Myocyte (in vitro differentiated cells): ENCODE measurements at places on chromosomes 3 and 15. TPM values are rescaled to one million over a fixed set of nuclear protein-coding genes. Genes with fewer than 3 reads are reported as not detected.

The HSPBAP1 gene
- 5.4 and 7.6 TPM in 2 replicates for total RNA-seq

The CLDN18 gene
- not detected in 2 replicates for total RNA-seq

The THUMPD3 gene
- 46.9 and 53.2 TPM in 2 replicates for total RNA-seq

The WNT5A gene
- 34.5 and 35.5 TPM in 2 replicates for total RNA-seq

The CPB1 gene
- 0.56 and 0.57 TPM in 2 replicates for total RNA-seq

The KBTBD12 gene
- total RNA-seq, result 0.05 and 0.64 TPM in 2 replicates

The NPAP1 gene
- not detected in 2 replicates for total RNA-seq

The GOLGA8S gene
- not detected in 2 replicates for total RNA-seq

The SAMMSON gene
- total RNA-seq, result 0.08 TPM in 1 of 2 replicates, not detected in the other

The LRRC2 gene
- total RNA-seq, result 7.0 and 8.2 TPM in 2 replicates

The DUOX1 gene
- not detected in 2 replicates for total RNA-seq

The GOLGA6L10 gene
- total RNA-seq, result 0.16 and 0.53 TPM in 2 replicates

The PLOD2 gene
- total RNA-seq, result 71.0 and 77.1 TPM in 2 replicates

The ZNF148 gene
- total RNA-seq, result 33.4 and 43.3 TPM in 2 replicates

The DENND6A gene
- total RNA-seq, result 12.6 and 15.4 TPM in 2 replicates

The TJP1 gene
- total RNA-seq, result 37.8 and 43.0 TPM in 2 replicates

DNA sequence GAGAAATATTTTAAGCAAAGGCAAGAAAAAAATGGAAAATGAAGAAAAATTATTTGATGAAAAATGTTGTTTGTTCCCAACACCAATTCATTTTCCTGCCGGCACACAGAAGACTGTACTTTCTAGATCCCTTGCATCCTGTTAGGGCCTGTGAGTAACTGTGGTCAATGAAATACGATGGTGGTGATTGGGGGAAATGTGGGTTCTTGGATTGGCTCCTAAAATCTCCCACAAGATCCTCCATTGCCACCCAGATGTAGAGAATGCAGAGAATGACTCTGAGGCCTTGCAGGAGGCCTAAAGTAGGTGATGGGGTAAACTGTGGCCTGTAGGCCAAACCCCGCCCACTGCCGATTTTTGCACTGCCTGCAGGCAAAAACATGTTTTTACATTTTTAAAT is 46.3 kb upstream of the C3orf70 start:
- no peak for DNase-seq

- no peak for DNase-seq
These were observed 101.8 kb downstream of the CHSY1 start for GRCh38 chr15:101149864-101150722.

DNA sequence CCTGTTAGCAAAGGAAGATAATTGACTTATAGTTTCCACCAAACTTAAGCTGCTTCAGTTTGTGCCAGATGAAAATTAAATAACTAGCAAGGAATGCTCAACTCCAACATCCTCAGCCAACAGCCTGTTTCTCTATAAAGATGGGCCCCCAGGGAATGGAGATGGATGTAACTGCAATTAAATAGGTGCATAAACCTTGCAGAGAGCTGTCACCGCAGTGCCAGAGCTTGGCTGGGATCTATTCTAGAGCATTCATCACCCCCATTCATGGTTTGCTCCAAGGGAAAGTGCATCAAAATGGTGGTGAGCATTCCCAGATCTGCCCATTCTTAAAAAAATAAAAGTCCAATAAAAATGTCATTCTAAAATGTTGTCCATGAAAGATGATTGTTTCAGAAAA is 19.7 kb upstream of the RORA start:
- no peak for DNase-seq

DNA sequence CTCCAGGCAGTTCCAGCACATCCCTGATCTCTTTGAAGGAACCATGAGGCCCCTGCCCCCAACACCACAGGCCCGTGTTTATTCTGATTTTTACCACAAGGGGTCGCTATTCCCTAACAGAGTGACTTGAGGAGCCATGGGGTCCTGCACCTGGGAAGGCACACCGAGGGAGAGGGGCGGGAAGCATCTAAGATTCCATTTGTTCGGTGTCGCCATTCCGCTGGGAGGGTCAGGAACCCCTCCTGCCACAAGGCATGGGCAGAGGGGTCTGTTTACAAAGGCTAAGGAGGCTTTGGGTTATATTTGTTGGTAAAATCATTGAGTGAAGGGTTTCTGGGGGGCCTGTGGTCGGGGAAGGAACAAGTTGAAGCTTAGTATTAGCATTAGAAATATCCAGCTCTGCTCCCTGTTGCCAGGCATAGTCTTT is 77.1 kb downstream of the WDR76 start:
- peak; percentile 78 for DNase-seq

- DNase-seq, result no peak
These were observed 1400.9 kb upstream of the ALCAM start for GRCh38 chr3:103965764-103966163.

- DNase-seq, result peak; percentile 18
These were observed 12.0 kb upstream of the CTXND1 start for GRCh38 chr15:80264031-80264430.

DNA sequence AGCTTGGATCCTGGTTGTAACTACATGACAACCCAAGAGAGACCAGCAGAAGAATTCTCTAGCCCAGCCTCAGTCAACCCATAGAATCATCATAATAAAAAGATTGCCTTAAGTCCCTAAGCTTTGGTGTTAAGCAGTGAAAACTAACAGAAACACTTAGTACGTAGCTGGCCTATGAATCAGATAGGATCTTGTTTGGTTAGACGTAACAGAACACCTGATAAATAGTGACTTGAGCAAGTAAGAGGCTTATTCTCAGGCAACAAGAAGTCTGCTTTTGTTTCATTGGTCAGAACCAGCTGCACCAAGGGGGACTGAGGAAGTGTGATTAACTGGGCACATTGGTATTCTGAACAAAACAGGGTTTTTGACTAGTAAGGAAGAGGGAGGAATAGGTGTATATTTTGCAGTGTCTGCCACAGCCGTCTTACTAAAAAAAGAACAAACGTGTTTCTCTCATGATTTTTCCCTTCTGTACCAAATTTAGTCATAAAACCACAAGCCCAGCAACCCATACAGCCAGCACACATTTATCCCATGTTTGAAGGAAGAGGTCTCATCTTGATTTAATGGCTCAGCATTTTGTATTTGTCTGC is 53.3 kb upstream of the GLCE start:
- no peak for DNase-seq

DNA sequence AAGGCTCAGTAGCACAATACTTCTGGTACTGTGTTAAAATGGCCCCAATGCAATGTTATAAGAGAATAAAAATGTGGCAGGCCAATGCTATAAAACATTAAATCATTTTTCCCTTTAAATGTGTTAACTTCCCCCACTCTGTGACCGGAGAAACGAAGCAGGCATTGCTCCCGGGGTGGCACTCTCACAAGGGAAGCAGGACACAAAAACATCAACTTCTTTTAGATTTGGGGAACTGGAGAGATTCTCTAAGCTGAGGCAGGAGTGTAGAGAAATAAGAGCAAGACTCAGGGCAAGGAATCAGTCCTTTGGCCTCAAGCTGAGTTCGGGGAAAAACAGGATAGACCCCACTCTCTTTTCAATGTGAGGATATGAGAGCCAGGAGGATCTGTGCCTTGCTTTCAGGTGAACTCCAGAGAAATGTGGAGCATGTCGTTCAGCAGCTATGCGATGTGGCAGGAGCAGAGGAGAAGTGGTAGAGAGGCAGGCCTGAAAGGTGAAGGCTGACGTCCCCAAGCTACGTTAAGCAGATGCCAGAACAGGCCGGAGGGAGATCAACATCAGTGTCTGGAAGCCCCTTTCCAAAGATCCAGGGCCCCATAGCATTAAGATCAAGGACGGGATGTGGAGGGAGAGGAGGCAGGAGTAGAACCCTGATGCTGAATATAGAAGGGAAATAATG is 160.2 kb downstream of the PLD1 start:
- no peak for DNase-seq

GRCh38 chr15:74336061-74337005 is 31.1 kb downstream of the CYP11A1 start:
- no peak for DNase-seq

GRCh38 chr3:178381971-178382448 is 154.2 kb upstream of the KCNMB2 start:
- DNase-seq, result no peak

DNA sequence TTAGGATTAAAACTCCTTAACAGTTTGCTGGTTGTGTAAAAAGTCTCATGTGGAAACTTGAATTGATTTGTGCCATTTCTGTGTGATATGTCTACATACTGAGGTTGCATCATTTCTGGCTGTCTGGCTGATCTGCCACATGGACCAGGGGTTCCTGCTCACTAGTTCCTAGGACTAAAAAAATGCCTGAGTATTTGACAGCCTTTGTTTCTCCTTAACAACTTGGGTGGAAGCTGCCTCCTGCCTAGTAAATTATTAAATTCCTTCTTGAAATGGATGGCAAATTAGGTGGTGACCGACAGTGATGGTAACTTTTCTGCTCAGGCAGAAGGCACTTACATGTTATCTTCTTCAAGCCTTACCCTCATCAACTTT is 226.9 kb upstream of the MRPL3 start:
- no peak for DNase-seq

- no peak for DNase-seq
These were observed 18.9 kb upstream of the ALCAM start for GRCh38 chr3:105347625-105348302.

- DNase-seq, result no peak
These were observed 37.6 kb downstream of the IGF2BP2 start for GRCh38 chr3:185786956-185787877.

GRCh38 chr3:179067839-179068238 is 3.8 kb downstream of the ZMAT3 start:
- DNase-seq, result no peak

- no peak for DNase-seq
These were observed 40.4 kb upstream of the SLC41A3 start for GRCh38 chr3:126124148-126124868.

GRCh38 chr3:23518441-23518840 is 287.3 kb upstream of the UBE2E1 start:
- DNase-seq, result no peak

DNA sequence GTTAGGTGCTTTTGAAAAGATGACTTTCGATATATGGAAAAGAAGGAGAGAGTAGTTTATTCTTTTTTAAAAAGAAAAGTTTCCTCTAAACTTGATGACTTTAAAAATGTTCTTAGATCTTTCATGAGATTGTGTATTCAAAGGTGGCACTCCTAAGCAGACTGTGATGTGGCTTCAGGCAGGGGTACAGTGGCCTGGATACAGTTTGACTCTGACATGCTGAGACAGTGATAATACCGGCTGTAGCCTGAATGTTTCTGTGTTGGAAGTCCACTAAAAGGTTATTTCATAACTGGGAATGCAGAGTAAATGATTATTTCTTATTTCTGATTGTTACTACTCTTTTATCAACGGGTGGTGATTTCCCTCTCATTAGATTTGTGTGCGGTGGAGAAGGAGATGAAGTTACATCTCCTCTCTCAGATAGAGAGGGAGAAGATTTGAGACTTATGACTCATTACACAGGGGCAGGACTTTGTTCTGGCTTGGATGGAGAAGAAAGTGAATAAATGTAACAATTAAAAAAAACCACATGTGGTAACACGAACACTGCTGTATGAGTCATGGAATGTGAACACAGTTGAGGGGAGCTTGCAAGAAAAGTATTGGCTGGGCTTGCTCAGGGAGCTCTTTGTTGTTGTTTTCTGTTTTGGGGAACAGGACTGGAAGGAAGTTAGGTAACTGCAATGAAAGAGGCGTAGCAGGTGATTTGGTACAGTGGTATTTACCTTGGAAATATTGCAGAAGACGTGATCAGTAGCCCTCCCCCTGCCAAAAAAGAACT is 21.6 kb downstream of the SPTSSB start:
- DNase-seq, result peak; percentile 65

- no peak for DNase-seq
These were observed 97.9 kb downstream of the APBA2 start for GRCh38 chr15:28983432-28984311.

GRCh38 chr15:73956743-73957135 is 30.5 kb downstream of the LOXL1 start:
- DNase-seq, result peak; percentile 98

- DNase-seq, result no peak
These were observed 68.4 kb upstream of the GALNT15 start for GRCh38 chr3:16106050-16106449.

DNA sequence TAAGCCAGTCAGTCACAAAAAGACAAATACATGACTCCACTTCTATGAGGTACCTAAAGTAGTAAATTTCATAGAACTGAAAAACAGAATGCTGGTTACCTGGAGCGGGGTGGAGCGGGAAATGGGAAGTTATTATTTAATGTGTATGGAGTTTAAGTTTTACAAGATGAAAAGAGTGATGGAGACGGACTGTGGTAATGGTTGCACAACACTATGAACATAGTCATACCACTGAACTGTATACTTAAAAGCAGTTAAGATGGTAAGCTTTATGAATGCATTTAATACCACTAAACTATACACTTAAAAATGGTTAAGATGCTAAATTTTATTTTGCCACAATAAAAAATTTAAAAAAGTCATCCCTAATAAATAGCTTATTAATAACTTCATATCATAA is 23.2 kb downstream of the SFMBT1 start:
- no peak for DNase-seq

DNA sequence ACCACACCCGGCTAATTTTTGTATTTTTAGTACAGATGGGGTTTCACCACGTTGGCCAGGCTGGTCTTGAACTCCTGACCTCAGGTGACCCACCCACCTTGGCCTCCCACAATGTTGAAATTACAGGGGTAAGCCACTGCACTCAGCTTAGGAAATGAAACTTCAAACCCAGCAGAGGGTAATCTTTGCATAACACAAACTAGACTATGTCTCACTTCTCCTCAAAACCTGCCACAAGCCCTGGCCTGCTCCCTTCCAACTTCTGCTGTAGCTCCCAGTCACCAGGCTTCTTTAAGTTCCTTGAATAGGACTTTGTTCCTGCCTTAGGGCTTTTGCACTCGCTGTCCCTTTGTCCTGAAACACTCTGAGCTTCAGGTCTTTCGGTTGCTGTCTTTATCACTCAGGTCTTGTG is 39.2 kb upstream of the SEMA4B start:
- DNase-seq, result no peak

DNA sequence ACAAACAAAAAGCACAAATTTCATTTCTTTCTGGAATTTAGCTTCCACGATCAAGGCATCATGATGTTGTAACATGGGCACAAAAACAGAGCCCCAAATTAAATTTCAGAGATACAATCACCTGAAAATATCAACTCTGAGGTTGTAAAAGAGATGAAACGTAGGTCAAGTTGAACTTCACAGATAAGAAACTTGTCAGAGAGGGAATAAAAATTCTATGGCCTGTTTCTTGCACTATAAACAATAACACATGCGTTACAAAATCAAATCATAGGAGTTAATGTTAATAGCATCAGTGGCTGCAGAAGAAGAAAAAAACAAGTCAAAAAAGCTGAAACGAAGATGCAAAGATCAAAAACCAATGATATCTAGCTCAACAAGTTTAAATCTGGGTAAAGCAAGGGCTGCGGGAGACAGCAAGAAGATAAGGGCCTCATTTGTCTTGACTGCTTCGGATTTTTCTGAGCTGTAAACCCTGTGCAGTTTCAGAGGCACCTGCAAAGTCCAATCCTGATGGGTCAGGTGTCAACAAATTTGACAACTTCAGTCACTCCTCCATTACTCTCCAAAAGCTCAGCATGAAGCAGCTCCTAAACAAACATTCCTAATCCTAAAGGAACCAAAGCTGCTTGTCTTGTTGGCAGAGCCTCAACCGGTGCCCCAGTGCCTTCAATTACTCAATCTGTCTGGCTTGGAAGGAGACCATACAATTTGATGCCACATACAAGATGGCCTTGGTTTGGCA is 219.8 kb downstream of the STT3B start:
- DNase-seq, result no peak

GRCh38 chr15:96285305-96285704 is 45.2 kb upstream of the NR2F2 start:
- DNase-seq, result peak; percentile 97
